Hippocampal formation (tissue), 2 donors: ENCODE measurements at places on chromosomes 2 and 18.

DNA sequence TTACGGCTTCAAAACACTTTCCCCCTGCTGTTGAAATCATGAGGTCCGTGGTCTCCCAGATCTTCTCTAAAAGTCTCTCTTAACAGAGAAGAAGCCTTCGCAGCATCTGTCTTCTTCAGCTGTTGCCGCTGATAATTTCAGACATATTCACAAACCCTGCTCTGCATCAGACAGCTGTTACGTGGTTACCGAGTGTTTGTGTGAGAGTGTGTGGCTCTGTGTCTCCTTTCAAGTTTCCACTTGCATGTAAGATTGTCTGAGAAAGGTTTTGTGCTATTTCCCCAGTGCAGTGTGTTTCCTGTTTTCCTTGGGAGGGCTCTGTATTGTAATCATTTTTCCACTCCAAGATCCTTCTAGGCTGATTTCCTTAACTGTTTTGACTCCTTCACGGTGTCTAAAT is 32.8 kb downstream of the MAIP1 start:
- DNase-seq, result no peak

- DNase-seq, result no peak
These were observed 145.5 kb downstream of the ADCYAP1 start for GRCh38 chr18:1050012-1050657.

GRCh38 chr2:75406131-75406581 is 154.6 kb downstream of the EVA1A start:
- DNase-seq, result no peak

DNA sequence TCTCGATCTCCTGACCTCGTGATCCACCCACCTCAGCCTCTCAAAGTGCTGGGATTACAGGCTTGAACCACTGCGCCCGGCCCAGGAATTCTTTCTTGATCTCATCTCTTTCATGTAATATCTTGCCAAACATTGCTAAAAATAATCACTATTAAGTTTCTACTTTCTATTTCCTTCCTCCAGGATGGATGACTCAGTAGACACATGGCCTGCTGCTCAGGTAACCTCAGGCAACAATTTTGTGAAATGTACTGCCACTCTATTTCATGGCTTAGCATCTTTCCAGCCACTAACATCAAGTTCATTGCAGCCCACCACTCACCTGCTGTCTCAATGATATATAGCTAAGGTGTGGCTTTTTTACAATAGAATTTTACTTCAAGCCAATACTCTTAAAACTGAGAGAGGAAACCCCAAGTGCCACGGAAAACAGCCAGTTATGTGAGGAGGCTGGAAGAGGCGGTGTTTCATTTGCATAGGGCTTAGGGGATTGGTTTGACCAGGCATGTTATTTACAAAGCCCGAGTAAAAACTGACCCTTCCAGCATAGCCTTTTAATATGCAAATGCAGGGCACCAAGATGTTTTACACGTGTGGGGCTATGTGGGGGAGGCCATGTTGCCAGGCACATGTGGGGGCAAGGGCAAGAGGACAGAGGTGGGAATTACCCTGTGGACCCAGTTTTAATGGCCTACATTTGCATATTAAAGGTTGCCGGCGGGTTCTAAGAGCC is 11.3 kb upstream of the SUMO1 start:
- DNase-seq, result no peak

- DNase-seq, result no peak
These were observed 103.4 kb downstream of the NRP2 start for GRCh38 chr2:205785507-205786260.

DNA sequence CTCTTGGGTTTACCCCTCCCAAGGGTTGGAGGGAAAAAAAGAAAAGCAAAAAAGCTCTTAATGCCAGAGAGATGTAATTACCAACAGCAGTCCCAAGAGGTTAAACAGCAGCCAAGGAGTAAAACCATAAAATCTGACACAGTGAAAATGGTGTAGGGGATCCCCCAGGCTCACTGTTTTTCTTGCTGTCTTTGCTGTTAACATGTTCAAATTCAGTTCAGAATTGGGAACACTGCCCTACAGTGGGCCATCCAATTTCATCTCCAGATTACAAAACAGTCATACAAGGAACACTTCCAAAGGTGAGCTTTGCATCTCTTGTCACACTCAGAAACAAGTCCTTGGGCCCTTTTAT is 54.5 kb downstream of the PLEKHM3 start:
- DNase-seq, result no peak

GRCh38 chr2:120447127-120447785 is 101.3 kb downstream of the INHBB start:
- no peak for DNase-seq

- no peak for DNase-seq
These were observed 250.1 kb upstream of the CTAGE1 start for GRCh38 chr18:22667616-22668422.

- DNase-seq, result no peak
These were observed 8.8 kb upstream of the DUSP2 start for GRCh38 chr2:96153991-96154431.

- no peak for DNase-seq
These were observed 128.9 kb upstream of the RIOK3 start for GRCh38 chr18:23324056-23324811.

DNA sequence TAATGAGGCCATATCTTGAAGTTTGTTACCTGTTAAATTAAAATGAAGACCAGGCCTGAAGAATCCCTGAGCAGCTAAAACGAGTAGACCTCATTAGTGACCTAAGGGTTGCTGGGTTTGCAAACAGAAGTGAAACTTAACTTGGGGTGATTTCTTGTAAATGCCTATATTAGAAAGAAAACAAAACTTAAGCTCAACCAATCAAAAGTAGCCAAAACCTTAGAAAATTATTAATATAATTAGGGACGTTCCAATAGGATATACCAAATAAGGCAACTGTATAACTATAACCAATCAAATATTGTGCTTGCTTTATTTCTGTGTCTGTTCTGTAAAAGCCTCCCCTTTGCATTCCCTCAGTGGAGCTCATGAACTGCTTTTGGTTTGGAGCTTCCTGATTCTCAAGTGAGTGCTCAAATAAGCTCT is 137.9 kb upstream of the VRK2 start:
- no peak for DNase-seq

DNA sequence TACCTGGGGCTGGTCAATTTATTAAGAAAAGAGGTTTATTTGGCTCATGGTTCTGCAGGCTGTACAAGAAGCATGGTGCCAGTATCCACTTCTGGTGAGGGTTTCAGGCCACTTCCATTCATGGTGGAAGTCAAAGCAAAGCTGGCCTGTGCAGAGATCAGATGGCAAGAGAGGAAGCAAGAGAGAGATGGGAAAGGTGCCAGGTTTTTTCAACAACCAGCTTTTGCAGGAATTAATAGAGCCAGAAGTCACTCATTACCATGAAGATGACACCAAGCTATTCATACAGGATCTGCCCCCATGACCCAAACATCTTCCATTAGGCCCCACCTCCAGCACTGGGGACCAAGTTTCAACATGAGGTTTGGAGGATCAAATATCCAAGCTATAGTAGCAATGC is 56.8 kb upstream of the ST3GAL5 start:
- no peak for DNase-seq
